ENCODE measurements at places on chromosomes 1 and 21. TPM values are rescaled to one million over a fixed set of nuclear protein-coding genes. Genes with fewer than 3 reads are reported as not detected.

- DNase-seq, result no peak
These were observed 20.6 kb downstream of the SLC30A10 start for GRCh38 chr1:219907772-219908070.

- no peak for DNase-seq
These were observed 23.5 kb downstream of the UBE2G2 start for GRCh38 chr21:44778094-44778493.

CHD5 gene
- total RNA-seq, result 0.63 TPM

GRCh38 chr21:16969636-16970035 lies 543.2 kb upstream of the CXADR start:
- DNase-seq, result no peak

MECR gene
- total RNA-seq, result 8.0 TPM

- DNase-seq, result no peak
These were observed 160.1 kb downstream of the FASLG start for GRCh38 chr1:172818841-172819527.

STUM gene
- total RNA-seq, result not detected

DNA sequence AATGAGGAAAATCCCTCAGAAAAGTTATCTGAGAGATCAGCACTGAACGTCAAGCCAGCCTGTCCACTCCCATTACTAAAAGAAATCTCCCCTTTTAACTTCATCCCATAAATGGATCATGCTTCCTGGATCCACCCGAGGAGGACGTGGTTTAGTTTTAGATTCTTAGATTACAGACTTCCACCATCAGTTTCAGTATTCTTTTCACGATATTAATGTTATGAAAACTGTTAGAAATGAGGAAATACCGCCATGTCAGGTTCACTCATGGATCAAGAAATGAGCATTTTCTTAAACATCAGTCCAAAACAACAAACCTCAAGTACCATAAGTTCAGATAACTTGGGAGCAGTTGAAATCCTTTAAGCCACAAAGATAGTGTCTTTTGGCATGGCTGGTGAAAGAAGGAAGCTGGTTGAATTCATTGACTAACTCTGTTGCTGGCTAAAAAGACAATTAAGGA lies 49.8 kb downstream of the NFIA start:
- no peak for DNase-seq

HCN3 gene
- total RNA-seq, result 1.5 TPM
